ENCODE measurements at places on chromosomes 3 and 15. TPM values are rescaled to one million over a fixed set of nuclear protein-coding genes. Genes with fewer than 3 reads are reported as not detected.
A peak's percentile ranks its signal among the peaks of the same experiment; 100 is the strongest.

The CYFIP1 gene
- 94.7 TPM for polyA plus RNA-seq

The CLEC3B gene
- polyA plus RNA-seq = 20.9 TPM

The CCR4 gene
- 0.12 TPM for polyA plus RNA-seq

The SMCO1 gene
- 0.08 TPM for polyA plus RNA-seq

The SLC12A8 gene
- 4.8 TPM for polyA plus RNA-seq

The TEX55 gene
- not detected for polyA plus RNA-seq

The ELP6 gene
- polyA plus RNA-seq = 44.6 TPM

The TARS3 gene
- polyA plus RNA-seq = 21.1 TPM

The CPB1 gene
- 0.58 TPM for polyA plus RNA-seq

DNA sequence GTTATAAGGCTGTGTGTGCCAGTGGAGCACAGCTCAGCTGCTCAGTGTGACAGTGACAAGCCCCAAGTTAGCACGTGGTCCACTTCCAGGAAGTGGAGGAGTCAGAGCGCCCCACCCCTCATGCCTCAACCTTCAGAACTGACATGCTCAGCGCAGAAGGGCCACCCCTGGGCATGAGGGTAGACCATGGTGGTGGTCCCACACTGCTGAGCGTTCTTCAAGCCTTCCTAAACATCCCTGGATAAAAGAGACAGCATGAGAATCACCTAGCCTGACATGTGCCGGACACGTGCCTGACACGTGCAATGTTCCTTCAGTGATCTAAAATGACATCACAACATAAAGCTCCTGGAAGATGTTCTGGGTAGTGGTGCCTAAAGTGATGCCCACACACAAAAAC, 16.8 kb downstream of the ATP10A start:
- DNase-seq = no peak

DNA sequence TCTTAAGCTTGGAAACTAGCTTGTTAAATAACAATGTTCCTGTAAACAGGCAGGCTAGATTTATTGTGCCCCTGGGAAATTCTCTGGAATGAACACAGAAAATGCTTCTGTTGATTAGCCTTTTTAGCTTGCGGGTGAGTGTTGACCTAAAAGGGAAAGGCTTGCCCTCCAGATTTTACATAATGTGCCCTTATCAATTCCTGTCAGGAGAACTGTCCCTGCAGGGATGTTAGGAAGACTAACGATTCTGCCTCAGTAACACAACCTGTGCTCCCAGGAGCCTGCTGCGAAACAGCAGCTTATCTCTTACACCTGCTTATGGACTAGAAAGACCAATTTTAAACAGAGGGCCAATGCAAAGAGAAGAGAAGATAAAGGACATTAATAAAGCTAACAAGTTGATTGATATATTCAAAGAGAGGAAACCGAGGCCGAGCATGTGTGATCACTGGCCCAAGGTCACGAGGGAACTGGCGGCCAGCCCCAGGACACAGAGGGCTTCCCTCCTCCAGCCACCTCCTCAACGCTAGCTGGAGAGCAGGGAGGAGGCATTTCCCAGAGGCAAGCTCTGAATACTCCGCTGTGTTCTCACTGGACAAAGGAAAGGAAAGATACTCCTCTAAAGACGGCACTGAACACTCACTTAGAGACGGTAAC, 48.4 kb upstream of the TJP1 start:
- no peak for DNase-seq

- DNase-seq = no peak
Measured at GRCh38 chr3:99925584-99926230, 108.0 kb downstream of the CMSS1 start.

GRCh38 chr15:90223441-90224165, 10.1 kb downstream of the CIB1 start:
- DNase-seq = no peak

- no peak for DNase-seq
Measured at GRCh38 chr3:113259196-113259595, 47.8 kb downstream of the BOC start.

DNA sequence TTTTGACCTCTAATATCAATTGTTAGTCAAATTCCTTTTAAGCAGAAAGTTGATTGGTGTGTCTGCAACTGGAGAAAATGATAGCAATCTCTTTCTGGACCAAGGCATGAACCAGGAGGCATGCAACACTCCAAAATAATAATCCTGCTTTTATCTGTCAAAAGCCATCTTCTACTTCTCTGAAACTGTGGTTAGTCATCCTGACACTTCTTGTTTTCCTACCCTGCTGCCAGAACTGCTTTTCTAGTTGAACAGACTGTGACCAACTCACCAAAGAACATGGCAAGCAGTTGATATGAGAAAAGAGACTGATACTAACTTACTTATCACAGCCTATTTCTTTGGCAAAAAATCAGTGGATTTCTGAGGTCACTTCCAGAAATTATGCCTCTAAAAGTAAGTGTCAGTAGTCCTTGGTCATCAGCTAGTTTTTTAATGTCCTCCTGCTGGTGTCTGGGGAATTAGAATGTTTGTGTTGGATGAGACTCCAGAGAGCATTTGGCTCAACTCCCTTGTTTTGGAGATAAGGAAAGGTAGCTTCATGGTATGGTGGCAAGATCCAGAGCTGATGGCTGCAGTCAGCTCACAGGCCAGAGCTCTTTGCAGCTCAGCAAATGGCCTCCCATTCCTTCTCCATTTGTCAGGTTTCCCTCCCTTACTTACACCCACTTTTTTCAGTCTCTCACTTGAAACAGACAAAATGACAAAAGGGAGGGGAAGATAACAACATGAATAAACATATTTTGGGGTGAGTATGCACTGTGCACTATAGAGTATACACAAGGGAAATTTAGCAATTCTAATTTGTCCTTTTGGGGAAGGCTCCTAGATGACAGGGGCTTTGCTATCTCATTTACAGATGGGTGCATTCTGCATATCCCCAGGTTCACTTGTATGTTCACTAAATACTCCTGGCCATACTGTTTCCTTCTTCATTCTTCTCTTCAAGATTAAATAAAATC, 7.0 kb downstream of the CRYGS start:
- DNase-seq = no peak

DNA sequence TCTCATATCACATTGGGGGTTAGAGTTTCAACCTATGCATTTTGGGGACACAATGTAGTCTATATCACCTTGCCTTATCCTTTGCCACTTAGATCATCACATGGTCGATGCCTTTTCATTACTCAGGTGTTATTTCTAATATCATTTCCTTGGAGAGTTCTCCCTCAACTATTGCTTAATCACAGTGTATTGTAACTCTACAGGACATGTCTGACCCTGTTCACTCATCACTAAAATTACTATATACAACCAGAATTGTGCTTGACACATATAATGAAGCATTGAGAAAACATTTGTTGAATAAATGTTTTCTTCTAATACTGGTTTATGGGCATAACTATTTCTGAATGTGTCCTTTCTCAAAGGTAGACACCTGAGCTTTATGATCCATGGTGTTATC, 207.4 kb downstream of the EPHA6 start:
- no peak for DNase-seq

DNA sequence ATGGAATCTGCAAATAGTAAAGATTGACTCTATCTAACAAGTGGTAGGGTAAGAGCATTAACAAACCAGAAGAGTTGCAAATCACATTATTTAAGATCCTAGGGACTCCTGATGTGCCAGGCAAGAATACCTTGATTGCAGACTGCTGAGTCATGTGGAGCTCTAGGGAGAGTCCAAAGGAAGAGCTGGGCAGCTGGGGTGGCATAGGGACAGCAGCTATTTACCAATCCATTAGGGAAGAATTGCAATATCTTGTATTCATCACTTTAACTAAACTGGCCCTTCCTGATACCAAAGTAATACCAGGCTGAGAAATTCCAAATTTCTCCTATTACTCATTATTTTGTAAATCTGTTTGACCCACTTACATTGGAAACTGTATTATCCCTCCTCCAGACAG, 52.2 kb upstream of the ACP3 start:
- no peak for DNase-seq

GRCh38 chr3:126132751-126133511, 47.5 kb downstream of the ALDH1L1 start:
- DNase-seq = peak; percentile 31

- DNase-seq = no peak
Measured at GRCh38 chr3:11626084-11626463, 17.6 kb downstream of the VGLL4 start.

- no peak for DNase-seq
Measured at GRCh38 chr15:27757052-27757451, 342.1 kb downstream of the OCA2 start.

- DNase-seq = no peak
Measured at GRCh38 chr15:98648654-98649471, 524 bp downstream of the IGF1R start.

GRCh38 chr3:7573330-7573729, 712.4 kb downstream of the GRM7 start:
- DNase-seq = no peak

GRCh38 chr3:187810021-187810446, 64.8 kb upstream of the BCL6 start:
- DNase-seq = no peak

GRCh38 chr3:25855266-25855784, 65.4 kb downstream of the OXSM start:
- DNase-seq = no peak

DNA sequence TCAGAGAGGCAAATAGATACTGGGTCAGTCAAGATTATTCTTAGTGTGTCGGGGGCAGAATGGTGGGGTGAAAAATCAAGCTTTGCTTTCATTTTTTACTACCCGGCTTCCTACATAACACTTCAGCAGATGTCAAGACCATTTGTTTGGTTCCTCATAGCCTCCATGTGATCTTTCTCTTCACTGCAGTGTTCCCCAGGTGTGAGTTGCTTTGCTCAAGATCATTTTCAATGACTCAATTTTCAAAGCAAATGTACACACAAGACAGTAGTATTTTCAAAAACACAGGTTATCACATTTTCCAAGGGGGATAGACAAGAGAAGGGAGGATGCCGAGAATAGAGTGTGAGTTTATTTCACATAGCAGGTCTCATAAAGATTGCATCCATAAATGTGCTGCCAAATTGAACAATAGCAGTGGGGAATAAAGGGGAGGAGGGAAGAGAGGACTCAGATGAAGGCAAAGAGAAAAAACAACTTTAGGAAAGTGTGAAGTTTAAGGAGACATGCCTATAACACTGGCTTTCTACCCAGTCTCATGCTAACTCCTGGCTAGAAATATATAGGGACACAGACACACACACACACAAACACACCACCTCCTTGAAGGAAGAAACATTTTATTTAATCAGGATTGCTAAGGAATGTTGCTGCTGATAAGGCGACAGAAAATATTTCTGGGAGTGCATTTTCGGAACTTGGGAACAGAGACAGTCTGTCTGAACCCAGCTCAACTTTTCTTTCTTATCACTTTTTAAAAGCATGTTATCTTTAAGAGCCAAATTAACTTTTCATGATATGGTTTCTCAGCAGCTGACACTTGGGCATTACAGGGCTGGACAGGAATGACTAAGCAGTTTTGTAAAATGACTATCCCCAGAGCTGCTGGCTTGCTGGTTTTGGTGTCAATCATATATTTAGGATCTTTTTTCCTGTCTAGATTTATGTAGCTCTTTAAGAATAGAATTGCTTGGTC, 402.4 kb downstream of the RBMS3 start:
- no peak for DNase-seq

GRCh38 chr3:14598143-14598569, 53.4 kb upstream of the CCDC174 start:
- no peak for DNase-seq

DNA sequence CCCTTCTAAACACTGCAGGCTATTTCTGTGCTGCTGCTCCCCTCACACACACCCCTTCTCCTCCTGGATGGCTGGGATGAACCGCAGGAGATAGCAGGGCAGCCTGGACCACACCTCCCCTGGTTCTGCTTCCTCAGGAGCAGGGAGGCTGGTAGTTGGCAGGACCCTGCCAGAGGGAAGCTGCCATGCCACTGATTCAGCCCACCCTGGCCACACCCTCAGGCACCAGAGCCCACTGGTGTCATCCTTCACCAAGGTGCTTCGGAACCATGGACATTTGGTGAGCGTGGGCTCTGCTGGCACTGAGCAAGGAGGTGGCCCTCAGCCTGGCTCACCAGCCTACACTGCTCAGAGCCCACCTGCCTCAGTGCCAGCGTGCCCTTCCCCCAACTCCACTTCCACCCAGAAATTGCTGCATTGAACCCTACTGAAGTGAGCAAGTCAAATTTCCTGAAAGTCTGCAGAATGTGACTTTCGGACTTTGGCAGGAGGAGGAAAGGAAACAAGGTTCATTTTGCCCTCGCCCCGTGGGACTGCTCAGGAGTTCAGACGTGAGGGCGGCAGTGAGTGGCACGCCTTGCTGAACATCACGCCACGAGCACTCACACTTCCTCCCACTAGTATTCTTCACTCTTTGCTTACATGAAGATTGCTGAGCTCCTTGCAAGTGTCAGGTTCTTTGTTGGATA, 26.3 kb downstream of the BMF start:
- no peak for DNase-seq

DNA sequence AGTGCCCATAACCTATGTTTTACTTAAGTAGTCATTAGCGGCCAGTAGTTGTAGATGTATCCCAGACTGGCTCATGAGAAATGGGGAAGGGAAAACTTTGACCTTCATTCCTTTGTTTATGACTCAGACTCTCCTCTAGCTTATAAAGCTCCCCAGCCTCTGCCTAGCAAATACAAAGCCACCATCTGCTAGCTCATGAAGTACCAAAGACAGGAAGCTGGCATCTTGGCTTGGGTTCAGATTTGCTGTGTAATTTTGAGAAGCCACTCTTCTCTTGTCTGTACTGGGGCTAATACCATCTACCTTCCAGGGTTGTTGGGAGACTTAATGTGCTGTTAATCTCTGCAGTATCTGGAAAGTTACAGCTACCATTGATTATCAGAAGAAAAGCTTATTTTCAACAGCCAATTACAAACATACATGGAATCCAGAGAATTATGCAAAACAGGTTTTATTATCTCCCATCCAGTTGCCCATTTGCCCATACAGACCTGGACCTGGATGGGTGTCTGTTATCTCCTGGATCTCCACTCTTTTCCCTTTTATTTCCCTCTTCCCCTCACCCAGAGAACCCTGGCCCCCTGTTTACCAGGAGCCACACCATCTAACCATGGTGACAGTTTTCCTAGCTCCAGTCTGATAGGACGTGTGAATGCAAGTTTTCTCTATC, 153.8 kb downstream of the SEMA6D start:
- no peak for DNase-seq

- no peak for DNase-seq
Measured at GRCh38 chr3:134516905-134517304, 31.0 kb downstream of the CEP63 start.

All from right renal cortex interstitium (tissue), 3 donors.